ENCODE measurements at places on chromosomes 2 and 18. TPM values are rescaled to one million over a fixed set of nuclear protein-coding genes. Genes with fewer than 3 reads are reported as not detected.

The CD207 gene
- total RNA-seq, result not detected

The STPG4 gene
- 0.50 TPM for total RNA-seq

The BOD1L2 gene
- not detected for total RNA-seq

The CHMP3 gene
- 27.9 TPM for total RNA-seq

The DUSP2 gene
- total RNA-seq, result 379 TPM

The TUBA3E gene
- total RNA-seq, result not detected

The ALKAL2 gene
- not detected for total RNA-seq

DNA sequence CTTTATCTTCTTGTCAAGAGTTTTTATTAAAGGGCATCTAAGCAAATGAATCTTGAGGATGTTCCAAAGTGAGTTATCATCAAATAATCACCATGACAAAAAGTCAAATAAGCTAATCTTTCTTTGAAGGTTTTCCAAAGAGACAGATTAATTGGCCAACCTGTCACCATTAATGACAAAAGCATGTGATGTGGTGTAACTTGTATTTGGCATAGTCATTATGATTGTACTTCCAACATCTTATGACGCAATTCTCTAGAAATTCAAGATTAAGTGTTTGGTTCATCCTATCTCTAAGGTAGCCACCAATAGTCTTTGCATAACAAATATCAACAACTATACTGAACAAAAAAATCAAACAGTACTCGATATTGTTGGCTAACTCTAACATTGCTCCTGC lies 28.6 kb downstream of the RBMS1 start:
- ATAC-seq, result peak; percentile 11

DNA sequence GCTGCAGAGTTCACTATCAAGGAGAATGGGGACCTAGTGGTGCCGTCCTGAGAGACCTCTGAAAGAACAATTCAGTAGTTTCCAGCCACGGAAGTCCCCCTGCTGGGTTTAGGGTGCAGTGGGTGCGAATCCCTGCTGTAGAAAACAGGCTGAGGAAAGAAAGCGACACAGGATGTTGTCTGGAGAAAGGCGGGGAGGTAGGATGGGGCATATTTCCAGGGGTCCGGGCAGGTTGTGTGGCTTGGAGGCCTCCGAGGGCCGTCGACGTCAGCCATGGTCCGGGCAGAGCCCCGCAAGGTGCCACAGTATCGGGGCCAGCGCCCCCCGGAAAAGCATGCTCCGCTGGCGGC lies 807 bp upstream of the CREB1 start:
- peak; percentile 20 for ATAC-seq

DNA sequence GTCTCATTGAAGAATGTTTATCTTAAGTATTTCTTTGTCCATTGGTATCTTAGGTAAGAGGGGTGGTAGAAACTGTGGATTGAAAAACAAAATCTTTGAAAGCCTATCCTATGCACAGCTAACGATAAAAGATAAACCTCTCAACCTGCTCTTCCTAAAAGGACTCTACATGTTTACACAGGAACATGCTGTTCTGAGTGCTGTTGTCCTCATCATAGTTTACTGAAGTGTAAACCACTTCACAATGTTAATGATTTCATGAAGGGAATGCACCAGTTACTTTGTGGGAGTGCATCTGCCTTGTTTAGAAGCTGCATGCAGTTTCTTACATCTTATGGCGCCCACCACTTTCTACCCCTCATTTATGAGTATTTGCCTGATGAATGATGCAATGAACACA lies 1.2 kb downstream of the ACMSD start:
- no peak for ATAC-seq

DNA sequence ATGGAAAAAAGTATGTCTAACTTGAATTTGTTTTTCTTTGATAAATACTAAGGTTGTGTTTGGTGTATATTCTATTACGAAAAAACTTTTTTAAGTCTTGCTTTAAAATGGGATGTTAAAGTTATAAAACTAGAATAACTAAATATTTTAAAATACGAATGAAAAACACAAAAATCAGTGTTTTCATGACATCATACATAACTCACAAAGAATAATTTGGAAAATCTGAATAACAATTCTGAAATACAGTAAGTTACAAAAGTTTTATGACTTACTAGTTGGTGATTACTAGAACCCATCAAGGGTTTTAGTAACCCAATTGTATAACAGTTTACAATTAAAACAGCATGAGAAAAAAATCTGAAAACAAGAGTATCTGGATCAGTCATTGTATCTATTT lies 61.2 kb downstream of the PIGN start:
- no peak for ATAC-seq

DNA sequence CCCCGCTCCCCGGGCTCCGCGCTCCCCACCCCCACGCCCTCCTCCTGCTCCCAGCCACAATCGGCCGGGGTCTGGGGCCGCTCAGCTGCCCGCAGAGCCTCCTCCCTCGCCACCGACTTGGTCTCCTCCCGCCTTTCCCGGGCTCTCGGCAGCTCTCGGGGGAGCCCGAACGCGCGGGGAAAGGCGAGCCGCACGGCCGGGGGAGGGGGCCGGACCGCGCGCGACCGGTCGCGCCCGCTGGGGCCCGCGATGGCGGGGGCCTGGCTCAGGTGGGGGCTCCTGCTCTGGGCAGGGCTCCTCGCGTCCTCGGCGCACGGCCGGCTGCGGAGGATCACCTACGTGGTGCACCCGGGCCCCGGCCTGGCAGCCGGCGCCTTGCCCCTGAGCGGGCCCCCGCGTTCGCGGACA lies 327 bp downstream of the LTBP1 start:
- peak; percentile 25 for ATAC-seq

GRCh38 chr2:15912203-15912602 lies 28.1 kb upstream of the MYCN start:
- ATAC-seq, result no peak

DNA sequence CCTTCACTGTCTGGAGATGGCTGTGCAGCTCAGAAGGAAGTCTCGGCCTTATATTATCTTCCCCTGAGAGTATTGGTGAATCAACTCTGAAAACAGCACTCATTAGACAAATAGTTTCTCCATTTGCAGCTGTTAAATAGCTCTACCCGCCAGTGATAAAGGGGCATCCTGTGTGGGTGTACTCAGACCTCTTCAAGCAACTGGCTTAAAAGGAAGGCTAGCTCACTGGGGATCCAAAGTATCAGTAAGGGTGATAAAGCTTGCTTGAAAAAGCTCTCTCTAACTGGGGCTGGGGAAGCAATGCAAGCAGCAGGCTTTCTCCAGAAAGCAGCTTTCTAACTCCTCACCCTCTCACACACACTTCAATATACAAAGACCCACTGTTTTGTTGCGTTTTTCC lies 64.9 kb upstream of the PSMD14 start:
- ATAC-seq, result no peak

All from activated T-helper 17 cell treated with anti-CD3 and anti-CD28 coated beads, Interleukin-2, amount 50 U/mL, for 72 hours (primary cell).